Stimulated activated effector memory CD8-positive, alpha-beta T cell treated with anti-CD3 and anti-CD28 coated beads, Interleukin-12 subunit alpha, Interleukin-12 subunit beta, amount 100 ng/mL, for 72 hours (primary cell): ENCODE measurements at places on chromosomes 12 and 14.

- no peak for DNase-seq
Observed at GRCh38 chr12:1933342-1934051, 15.0 kb upstream of the CACNA2D4 start.

- no peak for DNase-seq
Observed at GRCh38 chr14:106083082-106083481, 556.7 kb downstream of the TMEM121 start.

DNA sequence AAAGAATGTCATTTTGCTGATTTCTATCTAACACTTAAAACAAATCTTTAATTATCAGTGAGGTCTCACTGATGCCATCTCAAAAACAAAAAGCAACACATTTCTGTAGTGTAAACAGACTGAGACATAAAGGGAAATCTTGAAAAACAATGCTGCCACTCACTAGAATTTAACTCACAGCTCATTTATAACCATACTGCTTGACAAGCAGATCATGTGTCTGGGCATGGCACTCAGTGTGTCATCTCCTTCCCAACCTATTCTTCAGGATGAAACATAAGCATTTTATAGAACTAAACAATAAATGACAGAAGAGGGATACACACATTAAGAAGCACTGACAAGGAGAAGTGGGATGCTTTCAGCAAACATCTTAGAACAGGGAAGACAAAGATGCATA, 22.4 kb downstream of the ATF7 start:
- DNase-seq = no peak

DNA sequence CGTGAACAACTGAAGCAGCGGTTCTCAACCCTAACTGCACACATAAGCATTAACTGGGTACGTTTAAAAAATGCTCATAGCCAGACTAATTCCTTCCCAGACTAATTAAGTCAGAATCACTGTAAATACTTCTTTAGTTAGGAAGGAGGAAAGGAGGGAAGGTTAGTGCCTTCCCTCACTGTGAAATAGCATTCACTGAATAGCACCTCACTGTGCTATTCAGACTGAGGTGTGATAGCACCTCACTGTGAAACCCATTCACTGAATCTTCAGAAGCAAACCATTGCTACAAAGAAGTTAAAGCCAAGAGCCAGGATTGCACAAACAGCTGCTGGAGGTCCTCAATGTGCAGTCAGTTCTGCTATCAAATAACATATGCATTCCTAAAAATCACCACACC, 58.8 kb downstream of the RTN1 start:
- DNase-seq = no peak

GRCh38 chr12:87140262-87140661, 884.1 kb upstream of the MGAT4C start:
- no peak for DNase-seq

- no peak for DNase-seq
Observed at GRCh38 chr14:101506211-101506925, 54.9 kb upstream of the DIO3 start.

- DNase-seq = no peak
Observed at GRCh38 chr12:10369557-10370415, 20.1 kb downstream of the KLRK1 start.

DNA sequence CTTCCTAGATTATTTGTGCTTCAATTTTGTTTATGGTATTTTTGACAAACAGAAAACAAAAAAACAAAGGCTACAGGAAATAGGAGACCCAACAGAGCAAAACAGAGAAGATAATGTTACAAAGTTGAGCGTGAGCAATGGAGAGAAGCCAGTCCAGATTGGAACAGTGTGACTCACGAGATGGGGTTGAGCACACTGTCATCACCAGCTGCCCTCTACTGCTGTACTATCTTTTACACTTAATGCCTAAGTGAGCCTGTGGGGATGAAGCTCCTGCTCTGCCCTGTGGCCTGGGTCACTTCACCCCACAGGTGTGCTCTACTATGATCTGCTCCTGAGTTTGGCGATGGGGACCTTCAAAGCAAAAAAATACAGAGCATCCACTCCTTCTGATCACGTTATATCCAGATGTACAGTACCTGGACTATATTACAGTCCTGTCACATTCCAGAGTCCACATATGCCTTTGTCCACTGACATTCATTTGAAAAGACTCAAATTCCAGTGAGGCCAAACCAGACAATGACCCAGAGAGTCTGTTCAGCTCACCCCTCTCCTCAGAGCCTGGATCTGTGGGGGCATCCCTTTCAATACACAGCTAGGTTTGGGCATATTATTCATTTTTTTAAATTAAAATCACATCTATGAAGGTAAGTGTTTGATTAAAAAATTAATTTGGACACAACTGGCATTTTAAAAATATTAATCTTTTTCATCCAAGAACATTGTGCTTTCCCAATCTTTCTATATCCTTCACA, 4.4 kb downstream of the IPO8 start:
- DNase-seq = no peak

- no peak for DNase-seq
Observed at GRCh38 chr12:79063258-79063657, 198.7 kb downstream of the SYT1 start.

GRCh38 chr12:74781991-74782485, 244.4 kb downstream of the ATXN7L3B start:
- no peak for DNase-seq

DNA sequence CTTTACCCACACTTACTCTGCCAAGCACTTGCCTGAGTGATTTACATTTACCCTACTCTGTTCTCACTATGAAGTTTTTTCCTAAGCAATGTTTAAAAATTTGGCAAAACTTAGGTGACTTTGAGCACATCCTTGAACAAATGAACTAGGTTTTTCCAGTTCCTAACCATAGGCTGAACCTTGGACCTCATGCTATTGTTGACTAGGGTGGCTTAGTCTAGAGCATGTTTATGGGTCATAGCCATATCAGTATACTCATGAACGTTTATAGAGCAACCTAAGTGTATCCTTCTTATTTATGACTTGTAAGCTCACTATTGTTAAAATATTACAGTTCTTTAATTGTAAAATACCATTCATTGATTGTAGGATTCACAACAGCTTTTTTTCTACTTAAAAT, 85.0 kb upstream of the KRR1 start:
- no peak for DNase-seq

DNA sequence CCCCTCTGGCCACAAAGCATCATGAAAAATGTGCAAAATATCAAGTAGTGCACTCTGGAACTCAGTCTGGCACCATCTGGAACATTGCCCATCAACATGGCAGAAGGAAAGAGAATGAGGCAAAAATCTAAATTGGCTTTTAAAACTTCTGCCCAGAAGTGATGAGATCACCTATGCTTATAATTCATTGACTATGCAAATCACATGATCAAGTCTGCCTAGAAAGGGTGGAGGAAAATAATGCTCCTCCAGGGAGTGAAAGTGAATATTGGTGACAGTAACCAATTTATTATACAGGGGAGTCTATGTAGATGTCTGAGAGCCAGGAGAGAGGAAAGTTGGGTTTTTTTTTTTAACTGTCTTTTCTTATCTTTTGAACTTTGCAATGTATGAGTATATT, 73.3 kb upstream of the HIF1A start:
- no peak for DNase-seq

DNA sequence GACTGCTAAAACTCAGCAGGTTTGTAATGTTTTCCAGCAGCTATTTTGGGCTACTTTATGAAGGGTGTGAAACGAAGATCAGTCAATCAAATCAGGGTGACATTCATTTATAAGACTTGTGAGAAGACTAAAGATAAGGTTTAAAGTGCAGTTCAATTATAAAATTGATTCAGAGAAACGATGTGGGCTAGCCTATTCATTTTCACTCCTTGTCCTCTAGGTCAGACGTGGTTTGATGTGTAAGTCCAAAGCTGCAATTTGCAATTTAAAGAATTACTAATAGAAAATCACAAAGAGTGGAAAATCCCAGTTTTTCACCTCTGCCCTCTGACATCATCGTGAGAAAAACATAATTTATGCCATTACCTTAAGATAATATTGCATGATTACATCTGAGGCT, 243.5 kb upstream of the NOVA1 start:
- DNase-seq = no peak

- DNase-seq = no peak
Observed at GRCh38 chr12:68389305-68389704, 57.1 kb upstream of the MDM1 start.

DNA sequence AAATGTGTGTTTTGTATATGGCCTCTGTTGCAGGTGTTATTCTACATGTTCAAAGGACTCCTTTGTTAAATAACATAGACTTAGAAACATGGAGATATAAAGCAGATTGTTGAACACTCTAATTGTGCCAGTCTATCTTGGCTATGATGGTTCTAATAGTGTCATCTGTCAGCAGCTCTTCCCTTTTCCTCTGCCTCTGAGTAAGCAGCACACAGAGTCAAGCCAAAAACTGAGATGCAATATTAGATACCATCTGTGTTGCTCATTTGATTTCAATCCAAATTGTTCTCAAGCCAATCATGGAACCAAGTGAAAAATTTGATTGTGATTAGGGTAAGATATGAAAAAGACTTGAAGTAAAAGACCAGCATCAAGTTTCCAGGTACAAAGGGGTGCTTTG, 871.1 kb upstream of the MGAT4C start:
- DNase-seq = no peak

GRCh38 chr12:107359382-107359781, 266.0 kb upstream of the CRY1 start:
- no peak for DNase-seq

GRCh38 chr12:54425702-54426101, 6.6 kb upstream of the ITGA5 start:
- DNase-seq = no peak

DNA sequence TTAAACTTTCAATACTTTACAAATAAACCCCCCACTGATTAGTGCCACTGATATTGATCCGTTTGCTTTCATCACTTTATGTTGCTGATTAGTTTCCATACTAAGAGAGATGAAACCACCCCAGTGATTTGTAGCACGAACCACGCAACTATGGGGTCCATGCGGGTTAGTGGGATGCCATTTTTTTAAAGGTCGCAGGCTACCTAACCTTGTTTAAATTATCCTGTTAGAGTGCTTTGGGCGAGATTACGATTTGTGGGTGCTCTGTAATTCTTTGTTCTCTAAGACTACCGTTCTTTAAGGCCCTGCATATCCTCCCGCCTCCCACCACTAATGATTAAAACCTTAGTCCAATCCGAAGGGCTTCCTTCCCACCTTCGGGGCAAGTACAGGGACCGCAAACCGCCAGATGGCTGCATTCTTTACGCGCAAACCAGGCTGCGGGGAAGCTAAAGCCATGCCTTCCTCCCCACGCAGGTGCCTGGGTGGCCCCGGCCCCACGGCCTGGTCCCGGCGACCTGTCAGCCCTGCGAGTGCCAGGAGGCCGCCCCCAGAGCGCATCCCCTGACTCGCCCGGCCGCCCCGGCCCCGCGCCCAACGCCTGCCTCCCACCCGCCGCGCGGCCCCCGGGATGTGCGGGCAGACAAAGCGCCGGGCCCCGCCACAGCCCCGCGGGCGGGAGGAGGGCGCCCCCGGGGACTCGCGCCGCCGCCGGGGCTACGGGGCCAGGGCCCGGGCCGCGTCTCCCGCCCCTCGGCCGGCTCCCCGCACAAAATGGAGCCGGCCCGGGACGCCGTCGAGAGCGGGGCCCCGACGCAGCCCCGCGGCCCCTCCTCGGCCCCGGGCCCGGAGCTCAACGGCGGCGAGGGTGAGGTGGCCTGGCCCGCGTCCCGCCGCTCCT, 759 bp downstream of the NFYB start:
- peak; percentile 79 for DNase-seq

- peak; percentile 43 for DNase-seq
Observed at GRCh38 chr12:53324113-53324778, 2.8 kb upstream of the AAAS start.

DNA sequence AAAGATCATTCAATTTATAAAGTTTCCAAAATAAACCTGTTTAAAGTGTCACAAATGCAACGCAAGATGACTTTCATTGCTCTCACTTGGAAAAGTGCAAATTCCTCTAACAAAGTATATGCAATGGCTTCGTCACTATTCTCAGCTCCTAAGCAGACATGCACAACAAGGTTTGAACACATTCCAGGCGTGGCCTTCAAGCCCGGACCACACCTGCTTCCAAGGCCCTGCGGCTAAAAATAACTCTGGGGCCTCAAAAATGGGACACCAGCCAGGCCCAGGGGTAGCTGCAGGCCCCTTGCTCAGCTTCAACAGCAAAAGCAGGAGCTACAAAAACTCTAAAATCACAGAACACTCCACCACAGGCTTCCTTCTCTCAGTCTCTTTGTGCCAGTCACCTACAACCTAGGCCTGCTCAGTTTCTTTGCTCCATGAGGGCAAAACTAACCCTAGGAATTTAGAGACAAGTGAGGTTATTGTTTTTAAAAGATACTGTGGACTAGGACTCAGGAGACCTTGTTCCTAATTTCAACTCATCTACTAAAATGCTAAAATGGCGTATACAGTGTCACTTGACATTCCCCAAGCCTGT, 29.3 kb downstream of the DUSP16 start:
- no peak for DNase-seq

DNA sequence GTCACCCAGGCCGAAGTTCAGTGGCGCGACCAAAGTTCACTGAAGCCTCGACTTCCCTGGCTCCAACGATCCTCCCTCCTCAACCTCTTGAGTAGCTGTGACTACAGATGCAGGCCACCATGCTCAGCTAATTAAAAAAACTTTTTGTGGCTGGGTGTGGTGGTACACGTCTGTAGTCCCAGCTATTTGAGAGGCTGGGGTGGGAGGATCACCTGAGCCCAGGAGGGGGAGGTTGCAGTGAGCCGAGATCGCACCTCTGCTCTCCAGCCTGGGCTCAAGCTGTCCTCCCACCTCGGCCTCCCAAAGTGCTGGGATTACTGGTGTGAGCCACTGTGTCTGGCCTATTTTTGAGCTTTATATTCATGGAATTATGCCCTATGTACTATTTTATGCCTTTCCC, 18.1 kb upstream of the RAD52 start:
- DNase-seq = no peak

- DNase-seq = no peak
Observed at GRCh38 chr14:103330536-103330935, 3.5 kb upstream of the EIF5 start.
